ENCODE measurements at places on chromosomes 12 and 14.

- no peak for DNase-seq
These were observed 125.5 kb downstream of the DAAM1 start for GRCh38 chr14:59313658-59314608.

DNA sequence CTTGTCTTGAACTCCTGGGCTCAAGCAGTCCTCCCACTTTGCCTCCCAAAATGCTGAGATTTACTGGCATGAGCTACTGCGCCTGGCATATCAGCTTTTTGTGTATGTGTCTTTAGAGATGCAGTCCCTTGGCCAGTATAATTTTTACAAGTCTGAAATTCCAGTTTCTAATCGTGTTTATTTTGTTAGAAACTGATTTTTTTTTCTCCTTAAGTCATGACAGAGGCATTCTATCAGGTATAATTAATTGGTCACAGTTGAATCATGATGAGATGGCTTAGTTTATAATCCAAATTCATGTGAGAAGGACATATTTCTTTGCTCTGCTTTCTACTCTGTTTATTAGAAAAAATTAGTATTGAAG is 98.9 kb downstream of the PCNX1 start:
- DNase-seq = no peak

DNA sequence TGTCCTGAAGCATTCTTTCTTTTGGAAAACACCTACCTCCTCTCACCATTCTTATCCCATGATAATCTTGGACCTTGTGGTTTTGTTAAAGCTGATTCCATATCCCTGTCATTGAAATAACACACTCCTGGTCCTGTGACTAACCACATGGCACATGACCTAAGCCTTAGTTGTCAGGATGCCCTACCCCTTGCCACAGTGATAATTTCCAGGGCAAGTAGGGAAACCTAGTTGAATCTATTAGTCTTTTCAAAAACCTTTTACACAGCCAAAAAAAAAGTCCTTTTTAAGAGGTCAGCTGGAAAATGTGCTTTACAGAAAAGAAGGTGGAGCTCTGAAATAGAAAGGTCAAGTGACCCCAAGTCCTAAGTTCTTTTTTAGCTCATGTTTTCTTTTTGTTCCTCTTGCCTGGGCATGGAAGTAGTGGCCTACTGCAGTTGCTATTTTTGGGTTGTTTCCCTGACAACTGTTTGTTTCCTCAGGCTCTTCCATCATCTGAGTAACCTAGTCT is 608.4 kb downstream of the LRFN5 start:
- DNase-seq = no peak

- DNase-seq = no peak
These were observed 66.1 kb downstream of the WASHC3 start for GRCh38 chr12:101995684-101996083.

DNA sequence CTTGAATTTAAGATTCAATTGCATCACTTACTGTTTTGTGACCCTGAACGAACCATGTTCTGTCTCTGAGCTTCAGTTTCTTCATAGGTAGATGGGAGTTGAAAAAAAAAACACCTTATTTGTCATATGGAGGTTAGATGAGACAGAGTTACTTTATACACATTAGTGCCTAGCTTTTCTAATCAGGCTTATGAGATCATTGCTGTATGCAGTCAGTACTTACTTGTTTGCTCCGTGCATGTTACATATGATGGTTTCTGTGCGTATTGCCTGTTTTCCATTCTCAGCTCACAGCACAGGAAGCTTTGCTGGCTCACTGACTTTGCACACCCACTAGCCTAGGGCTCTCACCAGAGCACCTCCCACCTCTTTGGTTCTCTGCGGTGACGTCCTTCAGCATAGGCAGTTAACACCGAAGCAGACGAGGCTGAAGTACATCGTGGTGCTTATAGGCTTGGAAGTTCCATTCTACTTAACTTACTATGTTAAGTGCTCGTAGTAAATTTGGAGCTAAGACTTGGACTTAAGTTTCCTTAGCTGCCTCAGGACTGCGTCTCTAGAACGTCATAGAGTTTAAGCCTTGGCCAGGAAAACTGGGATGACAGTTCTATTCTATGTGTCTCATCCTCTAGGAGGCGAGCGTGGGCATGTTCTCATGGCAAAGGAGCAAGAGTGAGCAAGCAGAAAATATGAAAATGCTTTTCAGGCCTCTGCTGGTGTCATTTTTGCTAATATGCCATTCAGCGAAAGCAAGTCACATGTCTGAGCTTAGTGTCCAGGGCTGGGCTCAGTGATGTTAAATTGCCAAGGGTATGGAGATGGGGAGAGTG is 57.3 kb downstream of the NRXN3 start:
- no peak for DNase-seq

- no peak for DNase-seq
These were observed 637.2 kb downstream of the TMTC2 start for GRCh38 chr12:83323866-83324265.

DNA sequence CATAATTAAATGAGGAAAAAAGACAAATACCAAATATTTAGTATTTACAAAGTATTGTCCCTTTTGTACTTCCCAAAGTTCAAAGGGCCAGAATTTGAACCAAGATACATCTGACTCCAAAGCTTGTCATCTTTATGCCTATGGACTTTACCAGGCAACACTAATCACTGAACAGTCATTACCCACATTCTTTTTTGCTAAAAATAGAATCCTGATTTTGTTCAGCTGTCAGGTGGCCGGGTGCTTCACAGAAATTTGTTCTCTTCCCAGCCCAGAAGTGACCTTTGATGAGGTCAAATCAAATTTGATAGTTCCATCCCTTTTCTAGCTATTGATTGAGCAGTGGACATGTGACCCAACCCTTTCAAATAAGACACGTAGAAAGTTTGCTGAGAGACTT is 121.6 kb downstream of the LLPH start:
- DNase-seq = no peak

- no peak for DNase-seq
These were observed 13.0 kb downstream of the ATG14 start for GRCh38 chr14:55398679-55399078.

DNA sequence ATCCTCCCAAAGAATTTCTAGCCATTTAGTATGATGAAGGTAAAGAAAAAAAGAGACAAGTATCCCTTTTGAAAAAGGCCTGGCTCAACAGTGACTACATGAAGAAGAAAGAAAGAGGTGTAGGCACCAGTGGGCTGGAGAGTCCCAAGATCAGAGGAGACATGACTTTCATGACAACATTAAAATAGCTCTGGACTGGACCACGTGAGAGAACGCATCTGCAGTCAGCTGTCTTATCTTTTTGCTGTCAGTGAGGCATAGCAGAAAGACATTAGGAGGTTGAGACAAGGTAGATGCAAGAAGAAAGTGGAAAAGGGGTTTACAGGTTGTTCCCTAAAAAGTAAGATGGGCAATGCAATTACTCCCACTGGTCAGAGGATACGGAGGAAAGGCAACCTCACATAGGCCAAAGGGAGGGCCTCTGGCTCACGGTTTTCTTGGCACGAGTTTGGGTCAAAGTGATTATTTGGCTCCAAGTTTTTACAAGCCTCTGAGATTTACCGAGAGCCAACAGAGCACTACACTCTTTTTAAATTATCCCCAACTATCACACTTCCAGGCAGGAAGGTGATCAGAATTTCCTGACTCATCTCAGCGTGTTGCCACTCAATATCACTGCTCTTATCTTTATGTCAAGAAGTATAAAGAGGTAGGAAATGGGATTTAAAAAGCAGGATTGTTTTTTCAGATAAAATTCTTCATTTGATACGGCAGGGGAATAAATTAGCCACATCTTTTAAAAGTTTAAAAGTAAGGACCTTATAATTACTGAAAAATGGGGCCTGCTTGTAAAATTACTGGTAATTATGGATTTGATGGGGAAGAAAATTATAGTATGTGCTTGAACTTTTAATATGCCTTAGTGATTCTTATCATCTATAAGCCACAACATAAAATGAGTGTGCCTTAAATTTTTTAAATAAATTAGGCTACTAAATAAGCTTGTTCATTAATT is 29.2 kb downstream of the TMTC1 start:
- DNase-seq = no peak

DNA sequence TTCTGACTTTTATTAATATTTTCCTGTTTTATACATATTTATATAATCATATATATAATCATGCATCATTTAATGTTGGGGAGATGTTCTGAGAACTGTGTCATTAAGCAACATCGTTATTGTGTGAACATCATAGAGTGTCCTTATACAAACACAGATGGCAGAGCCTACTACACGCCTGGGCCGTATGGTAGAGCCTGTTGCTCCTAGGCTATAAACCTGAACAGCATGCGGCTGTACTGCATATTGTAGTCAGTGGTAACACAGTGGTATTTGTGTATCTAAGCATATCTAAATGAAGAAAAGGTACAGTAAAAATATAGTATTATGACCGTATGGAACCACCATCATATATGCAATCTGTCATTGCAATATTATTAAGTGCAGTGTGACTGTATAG is 44.7 kb upstream of the BCL7A start:
- DNase-seq = no peak

GRCh38 chr14:75831455-75831854 is 150.3 kb downstream of the TGFB3 start:
- DNase-seq = no peak

DNA sequence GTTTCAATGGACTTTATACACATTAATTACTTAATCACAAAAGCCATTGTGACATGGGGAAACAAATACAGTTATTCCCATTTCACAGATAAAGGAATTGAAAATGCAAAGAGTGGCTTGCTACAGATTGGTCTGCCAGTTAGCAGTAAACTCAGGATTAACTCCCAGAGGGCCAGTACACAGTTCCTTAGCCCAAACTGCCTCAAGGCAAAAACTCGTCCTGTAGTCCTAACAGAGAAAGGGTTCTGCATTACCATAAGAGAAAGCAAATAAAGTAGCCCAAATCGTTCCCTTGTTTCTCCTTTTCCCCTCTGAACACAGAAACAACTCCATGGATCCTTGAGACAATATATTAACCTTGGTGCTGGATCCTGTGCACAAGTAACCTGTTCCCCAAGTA is 274.4 kb downstream of the LRIG3 start:
- DNase-seq = no peak
